ENCODE measurements at places on chromosomes 11 and 22.

DNA sequence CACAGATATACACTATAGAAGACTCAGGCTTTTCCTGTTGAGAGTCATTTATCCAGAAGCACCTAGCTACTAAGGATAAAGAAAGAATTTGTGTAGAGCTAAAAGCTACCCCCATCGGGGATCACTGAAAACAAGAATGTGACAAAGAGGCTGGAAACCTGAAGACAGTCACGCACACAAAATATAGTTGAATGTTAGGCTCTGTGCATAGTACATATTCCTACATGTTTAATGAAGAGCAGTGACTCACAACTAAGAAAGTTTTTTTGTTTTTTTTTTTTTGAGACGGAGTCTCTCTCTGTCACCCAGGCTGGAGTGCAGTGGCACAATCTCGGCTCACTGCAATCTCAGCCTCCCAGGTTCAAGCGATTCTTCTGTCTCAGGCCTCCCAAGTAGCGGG lies 8.4 kb downstream of the OR10V1 start:
- DNase-seq: no peak

GRCh38 chr11:22666688-22667439 lies 453 bp downstream of the GAS2 start:
- DNase-seq: peak; percentile 56

DNA sequence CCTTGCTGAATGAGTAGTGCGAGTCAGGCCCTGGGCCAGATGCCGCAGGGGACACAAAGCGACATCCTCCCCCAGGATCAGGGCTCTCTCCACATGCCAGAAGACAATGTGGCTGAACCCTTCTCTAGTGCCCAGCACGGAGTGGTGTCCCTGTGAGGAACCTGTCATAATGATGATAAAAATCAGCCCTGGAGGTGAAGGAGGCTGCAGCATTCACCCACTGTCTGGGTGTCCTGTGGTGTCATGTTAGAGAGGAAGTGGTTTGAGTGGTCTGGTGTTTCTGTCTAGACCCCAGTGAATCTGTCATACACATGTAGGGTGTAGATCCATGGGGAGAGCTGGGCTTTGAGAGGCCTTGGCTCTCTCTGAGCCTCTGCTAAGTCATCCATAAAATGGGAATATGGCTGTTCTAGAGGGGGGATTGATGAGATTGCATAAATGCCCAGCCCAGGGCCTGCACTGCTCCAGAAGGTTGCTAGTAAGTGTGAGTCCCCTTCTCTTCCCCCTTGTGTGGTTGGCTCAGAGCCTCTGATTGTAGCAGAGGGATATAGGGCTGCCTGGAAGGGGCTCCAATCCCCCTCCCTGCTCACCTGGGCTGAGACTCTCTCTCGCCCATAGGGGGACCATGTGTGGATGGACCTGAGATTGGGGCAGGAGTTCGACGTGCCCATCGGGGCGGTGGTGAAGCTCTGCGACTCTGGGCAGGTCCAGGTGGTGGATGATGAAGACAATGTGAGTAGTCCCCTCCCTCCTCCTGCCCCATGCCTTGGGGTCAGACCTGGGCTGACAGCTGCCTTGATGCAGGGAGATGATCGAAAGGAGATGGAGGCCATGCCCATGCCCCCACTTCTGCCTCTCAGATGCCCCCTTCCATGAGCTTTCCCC lies 14.3 kb downstream of the MYO7A start:
- DNase-seq: no peak

GRCh38 chr11:73939096-73939495 lies 11.7 kb upstream of the DNAJB13 start:
- DNase-seq: no peak

DNA sequence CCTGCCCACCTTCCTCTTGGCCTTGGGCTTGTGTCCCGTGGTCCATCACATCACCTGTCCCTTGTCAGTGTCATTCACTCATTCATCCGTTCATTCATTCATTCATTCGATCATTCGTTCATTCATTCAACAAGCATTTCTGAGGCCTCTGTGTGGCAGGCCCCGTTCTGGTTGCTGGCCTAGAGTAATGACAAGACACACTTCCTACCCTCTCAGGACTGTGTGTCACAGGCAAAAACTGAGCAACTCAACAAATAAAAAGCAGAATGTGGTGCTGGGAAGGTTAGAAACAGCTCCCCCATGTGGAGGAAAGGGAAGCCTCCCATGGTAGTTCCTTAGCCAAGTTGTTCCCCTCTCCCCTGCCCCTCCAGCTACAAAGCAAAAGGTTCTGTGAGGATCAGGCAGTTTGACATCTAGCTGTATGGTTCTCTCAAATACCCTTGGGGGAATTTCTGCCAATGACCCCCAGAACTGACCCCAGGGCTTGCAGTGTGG lies 1.6 kb upstream of the OMP start:
- DNase-seq: no peak

DNA sequence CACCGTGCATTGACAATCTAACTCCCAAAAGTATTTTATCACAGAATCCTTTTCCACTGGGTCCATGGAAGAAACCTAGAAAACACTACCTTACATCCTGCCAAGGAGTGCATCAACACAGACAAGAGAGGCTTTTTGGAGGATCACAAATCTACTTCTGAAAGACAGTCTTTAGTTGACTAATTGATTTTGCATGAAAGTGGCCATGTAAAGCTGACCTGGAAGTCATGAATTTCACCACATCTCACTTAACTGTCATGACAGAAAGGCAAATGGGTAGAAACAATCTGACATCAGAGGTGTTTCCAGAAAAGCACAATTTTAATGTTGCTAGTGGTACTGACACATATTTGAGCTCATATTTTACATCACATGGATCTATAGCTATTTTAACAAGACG lies 101.6 kb downstream of the FAM76B start:
- no peak for DNase-seq

DNA sequence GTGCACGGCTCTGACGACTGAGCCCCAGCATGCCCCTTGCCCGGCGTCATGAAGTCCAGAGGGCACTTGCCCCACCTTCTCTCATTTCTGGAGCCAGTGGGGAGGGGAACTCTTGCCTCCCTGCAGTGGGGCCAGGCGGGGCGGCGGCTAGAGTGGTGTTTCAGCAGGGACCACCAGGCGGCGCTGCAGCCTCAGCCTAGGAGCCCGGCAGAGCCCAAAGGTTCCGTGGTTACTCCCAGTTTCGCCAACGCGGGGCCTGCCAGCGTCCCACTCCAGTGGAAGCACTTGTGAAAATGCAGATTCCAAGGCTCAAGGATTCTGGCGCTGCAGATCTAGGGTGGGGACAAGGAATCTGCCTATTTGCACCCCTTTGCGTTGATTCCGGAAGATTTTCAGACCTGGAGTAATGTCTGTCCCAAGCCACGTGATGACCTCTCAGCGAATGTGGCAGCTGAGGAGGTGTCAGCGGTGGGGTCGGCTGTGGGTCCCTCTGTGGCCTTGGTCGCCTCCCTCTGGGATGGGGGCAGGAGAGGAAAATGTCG lies 55.7 kb downstream of the CD82 start:
- DNase-seq: peak; percentile 70

DNA sequence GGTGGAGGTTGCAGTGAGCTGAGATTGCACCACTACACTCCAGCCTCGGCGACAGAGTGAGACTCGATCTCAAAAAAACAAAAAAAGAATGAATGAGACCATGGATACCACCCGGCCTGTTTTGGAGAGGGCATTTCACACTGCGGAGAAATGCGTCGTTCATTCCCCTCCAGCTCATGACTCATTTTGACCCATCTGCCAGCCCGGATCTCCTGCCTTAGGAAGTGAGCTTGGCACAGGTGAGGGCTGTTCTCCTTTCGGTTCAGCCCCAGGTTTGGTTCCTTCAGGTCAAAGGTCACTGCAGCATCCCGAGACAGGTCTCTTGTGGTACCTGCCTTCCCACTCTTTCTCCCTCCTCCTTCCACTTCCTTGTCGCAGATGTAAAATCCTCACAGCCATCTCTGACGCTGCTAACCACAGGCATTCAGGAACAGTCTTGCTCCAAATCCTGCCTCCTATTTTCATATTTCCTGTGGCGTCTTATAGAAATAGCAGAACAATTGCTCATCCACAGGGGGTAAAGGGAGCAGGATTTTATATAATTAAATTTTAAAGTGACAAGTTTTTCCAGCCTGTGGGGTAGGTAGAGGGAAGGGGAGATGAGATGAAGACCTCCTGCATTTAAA lies 517.9 kb downstream of the NTM start:
- no peak for DNase-seq

DNA sequence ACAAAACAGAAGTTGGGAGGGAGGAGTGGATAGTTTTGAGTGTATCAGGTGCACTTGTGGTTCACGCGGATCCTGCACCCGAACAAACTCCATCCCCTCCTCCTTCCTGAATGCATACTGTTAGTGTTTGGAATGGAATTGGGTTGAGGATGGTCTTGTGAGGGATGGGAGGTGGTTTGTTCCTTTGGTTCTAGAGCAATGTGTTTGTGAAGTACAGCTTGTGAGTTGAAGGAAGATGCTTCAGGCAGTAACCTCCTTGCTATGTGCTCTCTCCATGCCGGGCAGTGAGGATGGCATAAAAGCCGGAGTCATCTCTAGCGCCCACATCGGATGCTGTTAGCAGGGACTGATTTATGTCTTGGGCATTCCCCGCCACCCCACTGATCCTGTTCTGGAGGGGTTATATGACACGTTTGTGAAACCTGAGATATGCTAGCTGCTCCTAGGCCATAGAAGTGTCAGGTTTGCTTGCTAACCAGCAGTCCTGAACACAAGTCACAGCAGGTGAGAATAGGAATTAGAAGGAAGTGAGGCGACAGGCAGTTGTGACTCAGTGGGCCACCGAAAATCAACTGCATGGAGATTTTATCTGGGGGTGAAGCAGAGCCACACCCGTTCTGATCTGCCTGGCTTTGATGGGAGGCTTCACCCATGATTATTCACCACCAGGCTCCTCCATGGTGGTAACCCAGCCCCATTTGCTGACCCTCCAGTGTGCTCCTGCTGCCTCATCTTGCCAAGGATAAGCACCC lies 2.2 kb downstream of the BCR start:
- DNase-seq: no peak

DNA sequence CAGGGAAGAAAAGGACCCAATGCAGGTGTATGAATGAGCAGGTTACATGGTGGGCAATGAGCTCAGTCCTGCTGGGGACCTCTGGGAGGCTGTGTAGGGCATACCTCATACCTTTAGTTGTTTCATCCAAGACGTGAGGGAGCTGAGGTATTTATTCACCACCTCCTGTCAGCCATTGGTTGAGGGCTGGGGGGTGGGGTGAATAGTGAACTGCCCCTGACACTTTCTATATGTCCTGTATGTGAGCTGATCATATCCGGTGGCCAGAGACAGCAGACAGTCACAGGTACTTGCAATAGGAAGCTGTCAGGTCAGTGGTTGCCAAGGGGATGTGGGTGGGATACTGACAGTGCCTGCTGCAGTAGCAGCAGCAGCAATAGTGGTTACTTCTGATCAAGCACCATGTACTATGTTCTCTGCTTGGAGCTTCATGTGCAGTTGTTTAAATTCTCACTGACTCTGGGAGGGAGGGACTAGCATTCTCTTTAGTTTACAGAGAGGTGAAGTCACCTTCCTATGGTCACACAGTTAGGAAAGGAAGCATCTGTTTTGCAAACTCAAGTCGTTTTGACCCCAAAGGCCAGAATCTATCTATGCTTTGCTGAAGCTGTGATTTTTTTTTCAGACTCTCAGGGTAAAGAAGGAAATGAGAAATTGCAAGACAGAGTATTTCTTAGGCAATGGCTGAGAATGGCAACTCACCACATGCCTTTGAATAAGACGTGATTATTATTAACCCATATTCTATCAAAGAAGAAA lies 54.0 kb downstream of the MIAT start:
- DNase-seq: peak; percentile 30

DNA sequence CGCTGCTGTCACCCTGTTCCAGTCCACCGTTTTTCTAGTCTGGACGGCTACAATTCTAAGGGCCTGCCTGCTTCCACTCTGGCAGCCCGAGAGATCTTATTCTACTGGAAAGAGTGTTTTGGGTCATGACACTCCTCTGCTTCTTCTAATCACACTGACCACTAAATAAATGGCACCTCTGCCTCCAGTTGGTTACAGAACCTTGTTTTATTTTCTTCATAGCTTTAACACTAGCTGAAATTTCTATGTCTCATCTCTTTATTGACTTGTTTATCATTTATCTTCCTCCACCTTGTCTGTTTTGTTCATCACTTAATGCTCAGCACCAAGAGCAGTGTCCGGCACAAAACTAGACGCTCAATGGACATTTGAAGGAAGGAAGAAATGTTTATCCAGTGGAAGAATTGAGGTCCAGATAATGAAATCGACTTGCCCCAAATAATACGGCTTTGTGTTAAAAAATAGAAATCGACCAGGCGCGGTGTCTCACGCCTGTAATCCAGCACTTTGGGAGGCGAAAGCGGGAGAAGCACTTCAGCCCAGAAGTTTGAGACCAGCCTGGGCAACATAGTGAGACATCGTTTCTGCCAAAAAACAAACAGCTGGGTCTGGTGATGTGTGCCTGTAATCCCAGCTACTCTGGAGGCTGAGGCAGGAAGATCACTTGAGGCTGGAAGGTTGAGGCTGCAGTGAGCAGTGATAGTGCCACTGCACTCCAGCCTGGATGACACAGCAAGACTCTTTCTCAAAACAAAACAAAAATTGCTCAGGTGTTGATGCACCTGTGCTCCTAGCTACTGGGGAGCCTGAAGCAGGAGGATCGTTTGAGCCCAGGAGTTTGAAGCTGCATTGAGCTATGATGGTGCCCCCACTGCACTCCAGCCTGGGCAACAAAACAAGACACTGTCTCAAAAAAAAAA lies 693 bp upstream of the PRR14L start:
- DNase-seq: no peak

- no peak for DNase-seq
These were observed 572.2 kb downstream of the TBC1D22A start for GRCh38 chr22:47334601-47335000.

- no peak for DNase-seq
These were observed 48.9 kb upstream of the GRAMD1B start for GRCh38 chr11:123381149-123381548.

GRCh38 chr11:72083414-72083813 lies 2.8 kb downstream of the LRRC51 start:
- no peak for DNase-seq

GRCh38 chr11:120013325-120014250 lies 124.3 kb downstream of the TRIM29 start:
- DNase-seq: peak; percentile 16

GRCh38 chr11:64947208-64947814 lies 11.6 kb upstream of the GPHA2 start:
- DNase-seq: no peak

GRCh38 chr11:502288-503178 lies 4.5 kb downstream of the RNH1 start:
- no peak for DNase-seq

DNA sequence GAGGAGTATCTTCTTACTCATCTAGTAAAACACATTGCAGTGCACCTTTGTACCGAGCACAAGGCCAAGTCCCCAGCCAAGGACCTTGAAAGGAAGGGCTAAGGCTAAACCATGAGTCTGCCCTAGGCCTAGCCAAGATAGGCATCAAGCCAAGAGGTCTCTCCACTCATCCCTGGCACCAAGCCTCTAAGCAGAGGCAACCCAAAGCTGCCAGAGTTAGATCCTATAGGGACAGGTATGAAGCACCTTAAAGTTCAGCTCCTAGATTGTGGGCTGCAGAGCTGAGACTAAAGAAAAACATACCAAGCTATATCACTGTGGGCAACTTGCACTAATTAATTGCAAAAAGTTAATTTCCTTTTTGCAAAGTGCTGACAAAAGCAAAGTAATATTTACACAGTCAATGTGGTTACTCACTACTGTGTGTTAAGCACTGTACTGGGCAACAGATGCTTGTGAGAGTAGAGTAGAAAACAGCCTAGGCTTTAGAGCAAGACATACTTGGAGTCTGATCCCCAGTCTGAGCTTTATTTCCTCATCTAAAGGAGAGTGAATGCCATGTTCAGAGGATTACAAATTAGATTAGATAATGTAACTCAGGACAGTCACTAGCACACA lies 7.2 kb downstream of the COA4 start:
- no peak for DNase-seq
